ENCODE measurements at places on chromosomes 7 and 10.

DNA sequence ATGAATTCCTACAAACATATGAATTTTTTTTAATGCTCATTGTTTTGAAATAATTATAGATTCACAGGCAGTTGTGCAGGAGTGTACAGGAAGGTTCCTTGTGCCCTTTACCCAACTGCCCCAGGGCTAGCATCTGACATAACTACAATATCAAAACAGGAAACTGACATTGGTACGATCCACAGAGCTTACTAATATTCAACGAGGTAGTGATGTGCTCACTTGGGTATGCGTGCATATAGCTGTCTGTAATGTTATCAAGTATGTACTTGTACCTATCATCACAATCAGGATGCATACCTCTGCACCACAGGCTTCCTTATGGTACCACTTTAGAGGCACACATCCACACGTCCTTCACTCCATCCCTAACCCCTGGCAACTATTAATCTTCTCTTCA lies 68.3 kb downstream of the BMS1 start:
- no peak for DNase-seq

- DNase-seq = no peak
These were observed 46.2 kb downstream of the CACUL1 start for GRCh38 chr10:118708571-118708970.

GRCh38 chr7:85521108-85521694 lies 334.3 kb upstream of the SEMA3D start:
- no peak for DNase-seq

DNA sequence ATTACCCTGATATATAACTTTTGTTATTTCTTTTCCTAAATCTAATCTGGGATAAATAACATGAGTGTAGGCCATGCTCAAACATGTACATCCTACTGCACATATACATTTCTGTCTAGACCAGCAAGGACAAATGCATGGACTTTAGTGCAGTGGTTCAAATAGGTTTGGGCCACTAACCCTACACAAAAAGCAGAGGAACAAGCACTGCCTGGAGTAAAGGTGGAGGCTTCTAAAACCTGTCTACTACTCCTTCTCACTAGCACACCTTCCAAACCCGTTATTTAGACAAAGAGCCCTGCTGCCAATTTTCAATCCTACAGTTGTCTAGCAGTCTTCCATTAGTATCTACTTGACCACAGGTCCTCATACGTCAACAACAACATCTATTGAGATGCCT lies 34.8 kb downstream of the SGCE start:
- no peak for DNase-seq

- DNase-seq = no peak
These were observed 21.8 kb downstream of the VIM start for GRCh38 chr10:17249820-17250219.

DNA sequence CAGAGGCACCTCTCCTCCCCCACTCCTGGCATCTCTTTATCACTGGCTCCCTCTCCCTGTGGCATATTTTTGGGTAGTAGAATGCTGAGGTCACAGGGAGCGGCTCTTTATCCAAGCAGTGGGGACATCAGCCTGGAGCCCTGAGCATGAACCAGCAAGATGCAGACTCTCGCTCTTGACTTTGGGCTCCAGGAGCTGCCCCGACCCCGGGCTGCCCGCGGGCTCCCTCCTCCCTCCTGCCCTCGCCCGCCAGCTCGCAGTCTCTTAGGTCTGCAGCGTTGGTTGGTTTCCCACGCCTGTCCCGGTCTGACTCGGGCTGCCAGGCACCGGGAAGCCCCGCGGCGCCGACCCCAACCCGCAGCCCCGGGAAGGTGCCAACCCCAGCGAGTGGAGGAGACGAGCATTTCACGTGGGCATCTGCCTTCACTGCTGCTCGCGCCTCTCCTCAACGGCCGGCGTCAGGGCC lies 1.3 kb downstream of the INSYN2A start:
- no peak for DNase-seq

- no peak for DNase-seq
These were observed 2.0 kb upstream of the GDF10 start for GRCh38 chr10:47297866-47298540.

DNA sequence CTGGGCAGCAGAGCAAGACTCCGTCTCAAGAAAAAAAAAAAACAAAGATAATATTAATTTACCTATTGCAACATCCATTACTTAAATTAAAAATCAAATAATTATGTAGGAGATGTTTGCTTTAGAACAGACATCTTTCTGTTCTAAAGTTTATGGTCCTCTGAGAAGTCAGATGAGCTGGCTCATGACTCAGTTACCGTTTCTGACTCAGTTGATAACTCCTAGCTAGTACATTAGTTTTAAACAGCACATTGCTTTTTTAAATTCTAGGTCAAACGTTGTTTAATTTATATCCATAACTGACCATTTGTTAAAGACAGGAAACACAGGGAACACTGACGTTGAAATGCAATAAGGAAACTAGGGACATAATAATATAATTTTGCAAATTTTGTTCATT lies 162.7 kb downstream of the ETV1 start:
- DNase-seq = no peak

- no peak for DNase-seq
These were observed 736 bp downstream of the MINDY4 start for GRCh38 chr7:30771880-30772425.

DNA sequence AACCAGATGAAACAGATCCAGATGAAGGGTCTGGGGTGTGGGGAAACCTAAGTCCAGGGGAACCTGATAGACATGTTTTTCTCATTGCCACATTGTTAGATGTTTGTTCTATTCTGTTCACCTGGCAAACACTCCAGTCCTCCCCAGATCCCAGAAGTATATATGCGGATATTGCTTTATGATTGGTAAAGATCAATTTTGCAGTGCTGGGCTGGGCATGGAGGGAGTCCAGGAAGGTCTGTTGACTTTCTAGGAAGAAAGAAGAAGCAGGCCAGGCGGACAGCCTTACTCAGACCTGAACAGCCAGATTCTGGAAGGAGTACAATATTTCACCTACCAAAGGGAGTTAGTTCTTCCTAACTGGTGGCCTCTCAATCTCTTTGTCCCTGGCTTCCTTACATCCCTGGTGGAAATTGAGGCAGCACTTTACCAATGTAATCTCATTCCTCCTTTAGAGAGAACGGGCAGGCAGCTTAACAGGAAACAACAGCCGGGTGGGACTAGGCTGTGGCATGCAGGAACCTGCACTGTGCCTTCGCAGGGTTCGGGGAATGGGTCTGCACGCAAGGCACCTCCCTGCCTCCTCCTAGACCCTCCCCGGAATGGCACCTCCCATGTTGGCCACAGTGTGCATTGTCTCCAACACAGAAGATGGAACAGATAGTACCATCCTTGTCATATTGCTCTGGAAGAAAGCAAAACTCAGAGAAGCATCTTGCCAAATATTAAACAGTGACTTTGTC lies 930 bp downstream of the GIMAP6 start:
- no peak for DNase-seq

DNA sequence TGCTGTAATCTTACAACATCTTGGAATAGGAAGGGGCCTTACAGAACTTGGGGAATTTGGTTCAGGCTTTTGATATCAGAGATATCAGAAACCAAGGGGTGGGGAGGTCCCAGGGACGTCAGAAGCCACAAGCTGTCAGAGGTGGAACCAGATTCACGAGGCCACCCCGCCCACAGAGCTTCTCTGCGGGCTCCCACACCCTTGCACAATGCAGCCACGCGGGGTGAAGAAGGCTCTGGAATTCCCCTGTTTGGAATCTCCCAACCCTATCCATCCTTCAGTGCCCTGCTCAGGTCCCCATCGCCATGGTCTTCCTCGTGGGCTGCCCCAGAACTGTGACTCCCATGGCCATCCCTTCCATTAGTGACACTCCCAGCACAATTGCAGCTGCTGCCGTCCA lies 247.1 kb upstream of the SHH start:
- no peak for DNase-seq

GRCh38 chr10:72809006-72809405 lies 84.5 kb upstream of the OIT3 start:
- DNase-seq = no peak

DNA sequence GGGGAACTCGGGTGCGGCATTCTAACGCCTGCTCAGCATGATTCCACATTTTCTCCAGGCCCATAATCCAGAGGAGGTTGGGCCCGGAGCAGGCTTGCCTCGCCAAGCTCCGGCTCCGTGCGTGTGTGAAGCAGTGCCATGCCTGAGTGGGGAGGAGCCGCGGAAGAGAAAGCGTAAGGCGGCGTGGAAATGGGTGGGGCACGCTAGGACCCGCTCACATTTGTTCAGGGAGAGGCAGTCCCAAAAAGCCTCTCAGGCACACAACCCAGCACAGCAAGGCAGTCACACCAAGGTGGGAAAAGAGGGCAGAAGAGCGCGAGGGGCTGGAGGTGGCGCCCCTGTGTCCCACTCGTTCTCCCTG lies 695 bp upstream of the VDAC2 start:
- DNase-seq = peak; percentile 79

DNA sequence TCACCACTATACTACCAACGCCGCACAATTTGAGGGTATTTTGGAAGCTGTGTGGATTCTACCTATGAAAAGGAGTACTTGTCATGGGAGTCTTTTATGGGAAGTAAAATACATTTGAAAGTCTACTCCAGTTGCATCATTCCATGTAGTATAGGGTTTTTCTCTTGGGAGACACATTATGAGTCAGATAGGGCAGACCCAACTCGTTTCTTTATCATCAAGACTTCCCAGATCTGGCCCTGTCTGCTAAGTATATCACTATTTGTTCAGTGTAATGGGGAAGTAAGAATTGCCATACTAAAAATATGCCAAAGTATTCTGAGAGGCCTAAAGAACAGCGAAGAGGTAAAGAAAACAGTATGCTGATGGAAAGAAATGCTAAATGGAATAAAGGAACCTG lies 144.2 kb downstream of the SPAG6 start:
- no peak for DNase-seq

DNA sequence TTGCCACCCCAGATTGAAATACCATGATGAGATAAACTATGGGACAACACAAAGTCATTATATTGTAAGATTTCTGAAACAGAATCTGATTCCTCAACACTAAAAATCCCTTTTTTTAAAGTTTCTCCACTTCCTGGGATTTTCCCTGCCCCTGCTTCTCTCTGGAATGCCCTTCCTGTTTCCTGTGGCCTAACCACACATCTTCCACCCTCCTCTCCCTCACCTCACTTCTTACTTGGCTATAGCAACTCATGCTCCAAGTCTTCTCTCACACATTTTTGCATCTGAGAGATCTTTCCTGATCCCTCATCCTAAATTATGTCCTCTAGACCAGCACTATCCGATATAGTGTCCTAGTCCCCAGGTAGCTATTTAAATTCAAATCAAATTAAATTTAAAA lies 4.1 kb upstream of the RELN start:
- DNase-seq = no peak

Measured in KG1 (cell line).